Body of pancreas (tissue), 4 donors: ENCODE measurements at places on chromosomes 7 and 10. TPM values are rescaled to one million over a fixed set of nuclear protein-coding genes. Genes with fewer than 3 reads are reported as not detected.

CDNF gene
- total RNA-seq = 15.3 TPM

GPRIN2 gene
- 15.8 TPM for total RNA-seq

SUN3 gene
- not detected for total RNA-seq

PVRIG gene
- 4.0 TPM for total RNA-seq

TMEM178B gene
- 1.0 TPM for total RNA-seq

LRRTM3 gene
- total RNA-seq = 1.3 TPM

GPR146 gene
- total RNA-seq = 11.2 TPM

DOCK4 gene
- 34.6 TPM for total RNA-seq

NAT16 gene
- not detected for total RNA-seq

GIMAP4 gene
- 8.2 TPM for total RNA-seq

LOXL4 gene
- 10.6 TPM for total RNA-seq

TFEC gene
- total RNA-seq = 2.3 TPM

TMEM130 gene
- total RNA-seq = 0.52 TPM

ANXA8 gene
- total RNA-seq = not detected

GRCh38 chr10:46552526-46553237 is 3.8 kb downstream of the GPRIN2 start:
- peaks cover 13% of the 10 kb centered on the region for H3K4me1 ChIP-seq
- no peaks in the 10 kb centered on the region for H3K27me3 ChIP-seq
- no peak for DNase-seq
- no peak overlapping the region for H3K4me3 ChIP-seq

GRCh38 chr10:73900064-73900463 is 10.9 kb upstream of the PLAU start:
- H3K27ac ChIP-seq = peak overlapping the region; percentile 38
- no peak overlapping the region for H3K4me3 ChIP-seq
- no peaks in the 10 kb centered on the region for H3K27me3 ChIP-seq
- peaks cover 15% of the 10 kb centered on the region for H3K4me1 ChIP-seq
- no peaks in the 10 kb centered on the region for H3K36me3 ChIP-seq
- no peak for DNase-seq

GRCh38 chr7:129405527-129405926 is 28.7 kb upstream of the STRIP2 start:
- no peak for DNase-seq
- H3K4me3 ChIP-seq = no peak overlapping the region
- H3K4me1 ChIP-seq = no peaks in the 10 kb centered on the region

GRCh38 chr7:132783824-132784223 is 207.6 kb upstream of the PLXNA4 start:
- H3K36me3 ChIP-seq = no peaks in the 10 kb centered on the region
- no peak overlapping the region for H3K4me3 ChIP-seq
- no peaks in the 10 kb centered on the region for H3K4me1 ChIP-seq
- DNase-seq = no peak
- no peak overlapping the region for H3K27ac ChIP-seq

DNA sequence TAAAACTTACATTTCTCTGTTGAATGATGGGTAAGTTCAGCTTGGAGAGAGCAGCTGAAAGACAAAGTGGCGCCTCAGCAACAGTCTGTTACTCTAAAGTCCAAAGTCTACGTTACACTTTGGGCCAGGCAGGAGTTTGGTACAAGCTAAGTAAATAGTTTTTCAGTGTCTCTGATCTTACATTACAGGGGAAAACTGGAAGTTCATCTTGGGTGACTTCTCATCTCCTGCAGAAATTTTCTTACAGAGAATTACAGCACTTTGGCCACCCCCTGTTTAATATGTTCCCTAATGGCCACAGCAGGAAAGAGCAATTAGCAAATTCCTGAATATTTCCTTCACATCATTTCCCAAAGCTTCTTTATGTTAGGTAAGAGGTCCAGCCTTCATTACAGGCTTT is 67.1 kb downstream of the ABCC2 start:
- DNase-seq = no peak
- no peaks in the 10 kb centered on the region for H3K36me3 ChIP-seq
- H3K27me3 ChIP-seq = no peaks in the 10 kb centered on the region
- H3K4me3 ChIP-seq = no peak overlapping the region
- peaks cover 6% of the 10 kb centered on the region for H3K4me1 ChIP-seq

GRCh38 chr7:150781103-150781502 is 19.1 kb downstream of the TMEM176B start:
- no peak overlapping the region for H3K27ac ChIP-seq
- DNase-seq = no peak
- no peaks in the 10 kb centered on the region for H3K36me3 ChIP-seq
- H3K27me3 ChIP-seq = no peaks in the 10 kb centered on the region

DNA sequence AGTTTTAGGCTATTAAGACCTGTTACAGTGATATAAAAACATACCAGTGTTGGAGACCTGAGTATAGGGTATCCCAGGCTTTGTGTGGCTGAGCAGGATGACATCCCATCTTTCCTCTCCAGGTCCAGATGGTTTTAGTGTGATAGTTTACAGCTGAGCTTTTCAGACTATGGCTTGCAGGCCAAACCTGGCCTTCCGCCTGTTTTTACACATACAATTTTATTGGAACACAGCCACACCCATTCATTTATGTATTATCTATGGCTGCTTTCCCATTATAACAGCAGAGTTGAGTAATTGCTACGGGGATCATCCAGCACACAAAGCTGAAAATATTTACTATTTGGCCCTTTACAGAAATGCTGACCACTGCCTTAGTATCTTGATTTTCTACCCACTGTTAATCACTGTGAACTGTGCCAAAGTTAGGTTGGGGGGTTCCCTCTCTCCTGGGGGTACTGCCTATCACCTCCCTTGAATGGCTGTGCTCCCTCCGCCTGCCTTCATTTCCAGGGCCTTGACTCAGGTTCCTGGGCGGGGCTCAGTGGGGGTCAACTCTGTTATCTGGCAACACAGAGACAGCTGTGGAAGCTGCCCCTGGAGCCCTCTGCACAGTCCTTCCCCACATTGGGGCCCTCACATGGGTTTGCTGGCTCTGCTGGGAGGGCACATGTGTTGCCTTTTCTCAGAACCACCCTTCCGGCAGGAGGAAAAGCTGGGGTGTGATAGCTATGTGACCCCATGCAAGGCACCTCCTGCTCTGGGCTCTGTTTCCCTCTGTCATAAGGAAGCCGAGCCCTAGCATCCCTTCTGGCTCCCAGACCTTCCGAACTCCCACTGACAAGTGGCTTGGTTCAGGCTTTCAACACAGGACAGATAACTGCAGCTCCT is 40.3 kb upstream of the SH2D4B start:
- DNase-seq = no peak
- peak overlapping the region; percentile 85 for H3K27ac ChIP-seq
- H3K27me3 ChIP-seq = no peaks in the 10 kb centered on the region
- no peak overlapping the region for H3K4me3 ChIP-seq

DNA sequence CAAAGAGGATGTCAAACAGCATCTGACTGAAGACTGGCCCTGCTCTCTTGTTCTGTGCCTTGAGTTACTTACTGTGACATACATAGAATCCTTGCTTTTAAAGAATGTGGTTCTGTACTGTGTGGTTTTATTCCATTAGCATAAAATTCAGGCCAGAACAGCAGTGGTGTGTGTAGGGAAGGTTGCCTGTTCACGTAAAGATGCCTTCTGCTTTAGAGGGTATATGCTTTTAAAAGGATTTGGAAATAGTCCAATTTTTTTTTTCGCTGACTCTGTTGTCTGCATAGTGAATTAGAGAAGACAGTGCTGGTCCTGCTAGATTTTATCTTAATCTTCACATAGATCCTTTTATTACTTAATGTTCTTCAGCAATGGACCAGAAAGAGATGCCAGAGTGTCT is 470.8 kb upstream of the SEMA3A start:
- H3K4me3 ChIP-seq = no peak overlapping the region
- no peaks in the 10 kb centered on the region for H3K27me3 ChIP-seq
- no peak for DNase-seq
- no peak overlapping the region for H3K27ac ChIP-seq

DNA sequence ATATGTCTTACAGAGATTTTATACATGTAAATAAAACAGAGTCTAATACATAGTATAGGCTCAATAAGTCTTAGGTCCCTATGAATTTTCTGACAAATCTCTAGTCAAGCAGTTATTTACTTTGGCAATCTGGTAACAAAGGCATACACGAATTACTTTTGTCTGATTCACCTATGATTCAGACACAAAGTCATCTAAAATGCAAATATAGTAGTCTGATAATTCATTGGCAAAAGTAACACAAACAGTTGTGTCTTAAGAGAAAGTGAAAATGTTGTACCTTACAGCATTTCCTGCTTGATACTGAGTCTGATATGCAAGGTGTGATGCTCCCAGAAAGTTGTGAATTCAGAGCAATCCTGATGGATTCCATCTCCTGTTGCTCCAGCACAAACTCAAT is 209.4 kb upstream of the PRSS1 start:
- no peak for DNase-seq
- no peaks in the 10 kb centered on the region for H3K27me3 ChIP-seq
- H3K27ac ChIP-seq = no peak overlapping the region
- no peaks in the 10 kb centered on the region for H3K4me1 ChIP-seq

- DNase-seq = no peak
- no peaks in the 10 kb centered on the region for H3K36me3 ChIP-seq
- no peak overlapping the region for H3K27ac ChIP-seq
- H3K4me1 ChIP-seq = no peaks in the 10 kb centered on the region
Observed at GRCh38 chr7:144019457-144019856, 19.3 kb downstream of the OR6B1 start.

DNA sequence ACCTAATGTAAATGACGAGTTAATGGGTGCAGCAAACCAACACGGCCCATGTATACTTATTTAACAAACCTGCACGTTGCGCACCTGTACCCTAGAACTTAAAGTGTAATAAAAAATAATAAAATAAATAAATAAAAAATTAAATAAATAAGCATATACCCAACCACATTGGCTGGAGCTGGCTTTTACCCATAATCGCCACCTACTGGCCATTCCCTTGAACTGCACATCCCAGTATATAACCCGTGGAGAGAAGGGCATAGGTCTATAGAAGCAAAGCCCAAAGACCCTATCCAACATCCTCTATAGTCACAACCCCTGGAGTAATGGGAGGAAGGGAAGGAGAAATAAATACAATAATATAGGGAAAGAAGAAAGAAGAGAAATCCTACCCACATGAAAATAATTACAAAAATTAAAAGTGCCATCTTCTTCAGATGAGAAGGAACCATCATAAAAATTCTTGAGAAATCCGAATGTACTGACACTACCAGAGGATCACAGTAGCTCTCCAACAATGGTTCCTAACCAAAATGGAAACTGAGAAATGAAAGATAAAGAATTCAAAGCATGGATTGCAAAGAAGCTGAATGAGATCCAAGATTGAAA is 65.6 kb downstream of the TWIST1 start:
- H3K4me3 ChIP-seq = no peak overlapping the region
- no peak overlapping the region for H3K27ac ChIP-seq
- peak; percentile 43 for DNase-seq

GRCh38 chr10:408236-408635 is 273.0 kb downstream of the ZMYND11 start:
- no peaks in the 10 kb centered on the region for H3K27me3 ChIP-seq
- DNase-seq = no peak
- H3K4me1 ChIP-seq = no peaks in the 10 kb centered on the region
- no peak overlapping the region for H3K27ac ChIP-seq
- no peaks in the 10 kb centered on the region for H3K36me3 ChIP-seq

GRCh38 chr10:71975087-71975870 is 11.1 kb downstream of the CHST3 start:
- DNase-seq = peak; percentile 75
- no peaks in the 10 kb centered on the region for H3K36me3 ChIP-seq
- no peak overlapping the region for H3K4me3 ChIP-seq
- H3K27ac ChIP-seq = peak overlapping the region; percentile 77
- H3K27me3 ChIP-seq = no peaks in the 10 kb centered on the region
- peaks cover 86% of the 10 kb centered on the region for H3K4me1 ChIP-seq

GRCh38 chr10:81439445-81439844 is 435.5 kb upstream of the NRG3 start:
- no peaks in the 10 kb centered on the region for H3K4me1 ChIP-seq
- no peak for DNase-seq
- no peaks in the 10 kb centered on the region for H3K27me3 ChIP-seq
- H3K4me3 ChIP-seq = no peak overlapping the region
- no peak overlapping the region for H3K27ac ChIP-seq

GRCh38 chr7:43010061-43010460 is 77.9 kb downstream of the MRPL32 start:
- no peaks in the 10 kb centered on the region for H3K4me1 ChIP-seq
- no peaks in the 10 kb centered on the region for H3K27me3 ChIP-seq
- no peak overlapping the region for H3K4me3 ChIP-seq
- no peak overlapping the region for H3K27ac ChIP-seq

DNA sequence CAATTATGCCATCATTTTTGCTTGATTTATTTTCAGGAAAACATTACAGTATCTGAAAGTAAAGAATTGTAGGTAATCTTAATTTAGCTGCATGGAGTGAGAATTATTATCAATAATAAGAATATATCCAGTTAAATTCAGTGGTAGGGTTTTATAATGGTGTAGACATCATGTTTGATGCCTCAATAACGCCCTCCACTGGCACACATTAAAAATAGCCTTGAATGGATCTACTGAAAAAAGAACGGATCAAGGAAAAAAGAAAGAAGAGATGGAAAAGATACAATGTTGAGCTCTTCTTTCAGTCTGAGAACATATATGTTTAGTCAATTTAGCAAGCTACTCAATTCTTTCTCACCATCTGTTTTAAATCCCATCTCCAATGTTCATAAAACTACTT is 319.2 kb downstream of the CDC14C start:
- H3K27me3 ChIP-seq = no peaks in the 10 kb centered on the region
- H3K4me3 ChIP-seq = no peak overlapping the region
- DNase-seq = no peak
- H3K36me3 ChIP-seq = no peaks in the 10 kb centered on the region
- H3K27ac ChIP-seq = no peak overlapping the region

GRCh38 chr10:116465546-116465945 is 37.9 kb downstream of the PNLIPRP3 start:
- DNase-seq = no peak
- no peaks in the 10 kb centered on the region for H3K36me3 ChIP-seq
- no peak overlapping the region for H3K4me3 ChIP-seq
- no peaks in the 10 kb centered on the region for H3K27me3 ChIP-seq

DNA sequence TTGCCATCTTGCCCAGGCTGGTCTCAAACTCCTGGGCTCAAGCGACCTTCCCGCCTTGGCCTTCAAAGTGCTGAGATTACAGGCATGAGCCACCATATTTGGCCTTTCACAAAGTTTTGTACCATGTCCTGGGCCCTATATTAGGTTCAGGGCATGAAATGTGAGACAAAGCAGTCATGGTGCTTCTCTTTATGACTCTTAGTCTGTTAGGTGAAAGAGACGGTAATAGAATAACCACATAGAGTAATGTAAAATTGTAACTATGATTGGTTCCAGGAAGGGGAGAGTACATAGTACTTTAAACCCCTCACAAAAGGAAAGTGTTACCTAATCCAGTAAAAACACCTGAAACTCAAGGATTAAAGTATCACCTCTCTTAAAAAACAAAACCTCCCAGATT is 144.7 kb downstream of the SPAG6 start:
- no peak for DNase-seq
- no peaks in the 10 kb centered on the region for H3K27me3 ChIP-seq
- H3K36me3 ChIP-seq = no peaks in the 10 kb centered on the region
- H3K4me1 ChIP-seq = no peaks in the 10 kb centered on the region
- no peak overlapping the region for H3K4me3 ChIP-seq
- no peak overlapping the region for H3K27ac ChIP-seq

- peaks cover 7% of the 10 kb centered on the region for H3K4me1 ChIP-seq
- no peak for DNase-seq
- no peaks in the 10 kb centered on the region for H3K27me3 ChIP-seq
- H3K4me3 ChIP-seq = no peak overlapping the region
- no peak overlapping the region for H3K27ac ChIP-seq
Observed at GRCh38 chr7:106049139-106049752, 62.9 kb downstream of the SYPL1 start.

GRCh38 chr7:90560730-90561129 is 35.4 kb upstream of the CDK14 start:
- no peaks in the 10 kb centered on the region for H3K36me3 ChIP-seq
- H3K4me3 ChIP-seq = no peak overlapping the region
- no peaks in the 10 kb centered on the region for H3K4me1 ChIP-seq
- H3K27ac ChIP-seq = no peak overlapping the region
